Motor neuron (in vitro differentiated cells): ENCODE measurements at places on chromosomes 5 and 9. TPM values are rescaled to one million over a fixed set of nuclear protein-coding genes. Genes with fewer than 3 reads are reported as not detected.

Gene KCNV2
- 0.36 and 1.4 TPM in 2 replicates for total RNA-seq

Gene CDC20B
- 0.14 TPM in 1 of 2 replicates, not detected in the other for total RNA-seq

Gene BARX1
- not detected in 2 replicates for total RNA-seq

Gene AGXT2
- total RNA-seq = not detected in 2 replicates

Gene RAD1
- total RNA-seq = 18.2 and 20.2 TPM in 2 replicates

Gene GNPDA1
- 59.5 and 63.3 TPM in 2 replicates for total RNA-seq

Gene MELK
- 23.4 and 25.2 TPM in 2 replicates for total RNA-seq

Gene IL7R
- 0.19 and 0.68 TPM in 2 replicates for total RNA-seq

Gene NDST1
- total RNA-seq = 13.9 and 15.1 TPM in 2 replicates

Gene SSBP2
- 50.7 and 54.3 TPM in 2 replicates for total RNA-seq

Gene IFNA6
- 0.43 and 0.49 TPM in 2 replicates for total RNA-seq
